ENCODE measurements at places on chromosomes 2 and 18.

DNA sequence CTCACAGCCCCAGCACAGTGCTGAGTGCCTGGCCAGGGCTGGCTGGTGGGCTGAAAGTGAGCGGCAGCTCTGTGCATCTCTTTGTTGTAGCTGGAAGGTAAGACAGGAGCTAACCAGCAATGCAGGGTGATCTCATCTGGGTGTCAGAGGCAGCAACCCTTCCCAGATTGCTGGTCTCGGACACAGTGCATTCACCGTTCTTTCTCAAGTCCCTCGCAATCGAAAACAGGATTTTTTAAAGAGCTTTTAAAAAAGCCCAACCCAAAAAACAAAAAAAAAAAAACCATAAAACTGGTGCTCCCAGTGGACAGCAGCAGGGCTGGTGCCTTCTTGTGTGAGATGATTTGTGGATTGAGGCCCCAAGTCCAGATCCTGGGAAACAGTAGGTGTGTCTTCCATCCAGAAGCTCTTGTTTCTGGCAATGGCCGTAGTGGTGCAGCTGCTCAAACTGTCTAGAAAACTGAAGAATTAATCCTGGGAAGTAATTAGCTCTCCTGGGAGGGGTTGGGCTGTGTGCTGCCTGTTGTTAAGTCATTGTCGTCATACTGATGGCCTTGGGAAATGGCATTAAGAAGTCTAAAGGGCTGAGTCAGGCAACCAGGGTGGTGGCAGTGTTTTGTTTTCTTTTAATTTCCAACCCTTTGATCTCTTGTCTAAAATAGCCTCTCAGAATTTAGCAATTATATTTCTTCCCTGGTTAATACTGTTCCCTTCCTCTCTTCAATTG is 156.7 kb downstream of the KLHL29 start:
- peak; percentile 40 for DNase-seq

- DNase-seq, result no peak
Observed at GRCh38 chr2:47310801-47311560, 92.0 kb upstream of the MSH2 start.

DNA sequence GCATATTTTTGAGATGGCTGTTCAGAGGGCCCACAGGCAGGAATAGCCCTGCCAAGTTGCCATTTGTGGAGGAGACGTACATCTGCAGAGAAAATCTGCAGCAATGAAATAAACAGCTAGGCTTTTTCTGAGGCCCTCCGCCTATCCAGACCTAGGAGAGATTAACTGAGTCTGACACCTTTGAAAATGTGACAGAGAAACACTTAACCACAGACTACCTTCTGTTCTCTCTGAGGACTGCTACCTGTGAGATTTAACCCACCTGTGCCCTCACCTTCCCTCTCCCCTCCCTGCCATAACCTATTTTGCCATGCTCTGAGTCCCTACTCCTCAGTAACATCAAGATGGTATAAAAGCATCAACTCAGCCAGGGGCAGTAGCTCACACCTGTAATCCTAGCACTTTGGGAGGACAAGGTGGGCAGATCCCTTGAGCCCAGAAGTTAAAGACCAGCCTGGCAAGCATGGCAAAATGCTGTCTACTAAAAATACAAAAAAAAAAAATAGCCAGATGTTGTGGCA is 160.3 kb downstream of the TGIF1 start:
- DNase-seq, result no peak

GRCh38 chr18:58662118-58662517 is 9.1 kb upstream of the MALT1 start:
- no peak for DNase-seq

DNA sequence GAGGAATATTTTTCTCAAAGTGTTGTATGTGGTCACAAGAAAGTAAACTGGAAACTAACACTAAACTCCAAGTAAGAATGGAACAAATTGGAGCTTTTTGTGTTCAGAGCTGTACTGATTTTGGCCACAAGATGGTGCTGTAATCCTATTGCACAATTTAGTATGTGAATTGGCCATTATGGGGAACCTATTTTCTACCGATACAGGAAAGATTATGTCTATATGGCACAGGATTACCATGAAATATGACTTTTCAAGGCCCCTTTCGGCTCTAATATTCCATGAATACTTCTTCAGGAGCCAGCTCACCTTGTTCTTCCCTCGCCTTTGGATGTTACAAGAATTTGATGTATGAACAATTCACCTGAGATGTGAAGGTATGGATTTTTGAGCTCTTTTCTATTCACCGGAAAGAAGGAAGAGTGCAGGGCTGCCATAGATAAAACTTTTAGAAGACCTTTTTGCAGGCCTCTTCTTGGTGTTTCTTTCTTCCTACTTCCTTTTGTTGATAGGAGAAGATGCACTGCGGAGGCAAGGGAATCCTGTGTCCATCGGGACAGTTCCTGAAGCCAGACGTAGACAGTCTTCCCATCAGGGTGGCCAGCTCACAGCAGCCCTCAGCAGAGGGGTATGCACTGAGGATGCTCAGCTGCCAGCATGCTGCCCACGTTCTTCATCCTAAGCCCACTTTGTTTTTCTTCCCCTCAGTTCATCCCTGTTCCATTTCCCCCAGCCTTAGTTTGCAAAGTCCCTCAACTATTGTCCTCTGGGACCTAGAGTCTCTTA is 13.3 kb downstream of the MRPL44 start:
- DNase-seq, result no peak

GRCh38 chr18:74748809-74749208 is 151.1 kb downstream of the ZNF407 start:
- no peak for DNase-seq

- DNase-seq, result no peak
Observed at GRCh38 chr2:47009253-47009767, 93.7 kb upstream of the MCFD2 start.

GRCh38 chr2:63078852-63079606 is 28.4 kb downstream of the OTX1 start:
- DNase-seq, result no peak

DNA sequence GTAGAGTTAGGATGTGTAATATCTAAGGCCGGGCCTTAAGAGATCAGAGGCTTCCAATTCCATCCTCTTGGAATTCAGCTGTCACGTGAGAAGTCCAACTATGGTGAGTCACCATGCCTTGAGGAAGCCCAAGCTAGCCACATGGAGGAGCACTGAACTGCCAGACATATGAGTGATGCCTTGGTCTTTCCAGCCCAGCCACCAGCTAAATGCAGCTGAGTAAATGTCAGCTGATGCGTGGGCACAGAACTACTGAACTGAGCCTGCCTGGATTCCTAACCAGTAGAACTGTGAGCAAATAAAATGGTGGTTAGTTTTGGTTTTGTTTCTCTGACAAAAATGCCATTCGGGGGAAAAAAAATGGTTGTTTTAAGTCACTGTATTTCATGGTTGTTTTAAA is 153.7 kb upstream of the SERTAD2 start:
- DNase-seq, result no peak

- DNase-seq, result no peak
Observed at GRCh38 chr2:113861740-113862139, 28.1 kb upstream of the ACTR3 start.

GRCh38 chr2:68921646-68922045 is 31.0 kb downstream of the GKN2 start:
- DNase-seq, result no peak

- no peak for DNase-seq
Observed at GRCh38 chr2:240432820-240433801, 2.4 kb upstream of the GPC1 start.

GRCh38 chr18:57943723-57944122 is 100.3 kb upstream of the NEDD4L start:
- DNase-seq, result no peak

DNA sequence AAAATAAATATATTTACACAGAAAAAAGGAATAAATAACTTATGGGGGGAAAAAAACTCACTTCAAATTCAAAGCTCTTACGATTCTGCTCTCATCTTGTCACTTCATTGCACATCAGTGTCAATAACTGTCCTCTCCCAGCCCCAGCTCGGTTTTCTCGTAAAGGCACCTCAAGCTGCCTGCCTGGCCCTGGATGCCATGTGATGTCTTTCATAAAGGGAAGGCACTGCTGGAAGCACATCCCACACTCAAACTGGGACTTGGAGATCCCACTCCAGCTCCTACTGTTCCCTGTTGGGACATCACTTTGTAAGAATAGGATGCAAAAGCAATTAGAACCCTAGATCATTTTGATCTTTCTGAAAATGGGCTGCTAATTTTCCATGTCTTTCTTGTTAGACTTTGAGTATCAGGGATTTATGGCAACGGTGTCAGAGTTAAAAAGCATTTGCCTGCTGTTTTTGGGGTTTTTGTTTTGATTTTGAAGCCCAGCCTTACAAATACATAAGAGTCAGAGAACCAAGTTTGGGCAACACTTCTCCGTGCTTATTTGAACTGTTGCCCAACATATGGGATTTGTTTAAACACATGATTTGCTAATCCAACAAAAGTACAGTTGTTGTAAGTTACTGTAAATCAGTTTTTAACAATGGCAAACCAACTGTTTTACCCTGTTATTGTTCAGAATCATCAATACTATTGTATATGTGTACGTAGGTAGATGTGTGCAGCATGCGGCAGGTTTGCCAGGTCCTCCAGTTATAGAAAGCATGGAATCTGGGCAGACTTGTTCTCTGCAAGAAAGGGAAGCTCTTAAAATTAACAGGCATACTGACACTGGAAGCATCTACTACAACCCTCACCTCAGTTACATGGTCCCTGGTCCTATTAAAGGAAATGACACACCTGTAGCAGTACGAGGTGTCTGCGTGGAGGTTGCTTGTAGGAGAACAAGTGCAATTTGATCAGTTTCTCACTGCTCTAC is 20.6 kb downstream of the SERTAD2 start:
- no peak for DNase-seq

DNA sequence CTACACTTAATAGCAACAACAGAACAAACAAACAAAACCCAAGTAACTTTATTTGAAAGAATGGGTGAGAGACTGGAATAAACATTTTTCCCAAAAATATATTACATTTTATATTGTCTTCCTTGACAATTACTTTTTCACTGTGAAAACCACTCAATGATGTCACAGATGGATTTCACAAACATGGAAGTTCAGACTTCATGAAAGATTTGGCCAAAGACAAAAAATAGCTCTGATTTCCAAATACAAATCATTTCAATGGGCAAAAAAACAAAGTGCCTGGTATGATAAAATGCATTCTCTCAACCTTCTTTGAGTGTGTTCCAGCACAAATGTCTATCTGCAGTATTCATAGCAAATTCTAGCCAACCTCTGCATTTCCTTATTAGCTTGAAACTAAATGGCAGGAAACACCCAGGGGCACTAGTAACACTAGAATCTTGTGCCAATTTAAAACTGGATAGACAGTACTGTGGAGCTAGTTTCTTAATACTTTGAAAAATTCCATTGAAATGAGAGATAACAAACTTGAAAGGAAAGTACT is 28.5 kb upstream of the NAPG start:
- DNase-seq, result no peak

- no peak for DNase-seq
Observed at GRCh38 chr2:85763831-85764230, 10.0 kb downstream of the ATOH8 start.

- DNase-seq, result no peak
Observed at GRCh38 chr2:64482765-64483504, 29.0 kb downstream of the LGALSL start.

GRCh38 chr2:238370823-238371372 is 50.6 kb downstream of the TRAF3IP1 start:
- DNase-seq, result no peak

- no peak for DNase-seq
Observed at GRCh38 chr2:207157731-207158130, 8.0 kb downstream of the KLF7 start.

DNA sequence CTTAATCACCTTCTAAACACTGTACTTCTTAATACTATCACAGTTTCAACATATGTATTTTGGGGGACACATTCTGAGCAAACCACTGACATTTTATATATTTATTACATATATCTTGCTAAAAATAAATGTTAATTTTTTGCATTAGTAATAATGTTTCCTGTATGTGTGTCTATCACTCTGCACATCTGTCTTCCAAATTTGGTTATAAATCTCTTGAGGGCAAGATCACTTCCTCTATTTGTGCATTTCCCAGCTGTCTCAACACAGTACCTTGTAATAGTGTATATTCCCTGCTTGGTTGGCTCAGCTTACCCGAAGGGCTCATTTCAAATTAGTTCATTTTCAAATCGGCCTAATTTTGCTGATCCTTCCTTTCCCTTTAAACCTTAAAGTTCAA is 617.1 kb upstream of the GYPC start:
- DNase-seq, result no peak

- no peak for DNase-seq
Observed at GRCh38 chr2:109144721-109145120, 15.7 kb downstream of the SH3RF3 start.

DNA sequence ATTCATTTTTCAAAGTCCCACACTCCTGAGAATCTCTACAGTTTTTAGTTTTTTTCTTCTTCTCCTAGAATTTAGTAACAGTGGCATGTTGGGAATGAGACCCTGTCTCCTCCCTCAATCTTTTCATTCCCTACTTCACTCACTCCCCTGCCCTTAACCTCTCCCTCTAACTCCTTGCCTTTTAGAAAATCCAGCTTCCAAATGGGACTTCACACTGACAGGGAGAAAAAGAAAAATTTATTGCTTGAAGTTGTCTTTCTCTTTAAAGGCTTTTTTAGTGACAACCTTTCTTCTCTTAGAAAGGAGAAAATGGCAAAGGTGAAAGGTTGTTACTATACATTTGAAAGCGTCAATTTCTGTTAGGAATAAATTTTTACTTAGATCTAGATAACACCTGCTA is 359.2 kb downstream of the CDH7 start:
- DNase-seq, result no peak

DNA sequence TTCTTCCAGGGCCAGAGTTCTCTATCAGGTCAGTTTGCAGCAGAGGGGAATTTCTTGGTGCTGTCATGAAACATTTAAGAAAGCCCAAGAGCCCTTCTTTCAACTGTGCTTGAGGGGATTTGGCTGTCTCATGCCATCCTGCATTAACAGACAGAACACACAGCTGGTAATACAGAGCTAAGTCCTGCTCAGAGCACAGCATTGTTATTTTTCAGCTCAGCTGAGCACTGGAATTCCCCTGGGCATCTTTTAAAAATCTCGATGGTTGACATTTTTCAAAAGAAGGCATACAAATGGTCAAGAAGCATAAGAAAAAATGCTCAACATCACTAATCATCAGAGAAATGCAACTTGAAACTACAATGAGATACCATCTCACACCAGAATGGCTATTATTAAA is 14.9 kb upstream of the IL1R2 start:
- no peak for DNase-seq

DNA sequence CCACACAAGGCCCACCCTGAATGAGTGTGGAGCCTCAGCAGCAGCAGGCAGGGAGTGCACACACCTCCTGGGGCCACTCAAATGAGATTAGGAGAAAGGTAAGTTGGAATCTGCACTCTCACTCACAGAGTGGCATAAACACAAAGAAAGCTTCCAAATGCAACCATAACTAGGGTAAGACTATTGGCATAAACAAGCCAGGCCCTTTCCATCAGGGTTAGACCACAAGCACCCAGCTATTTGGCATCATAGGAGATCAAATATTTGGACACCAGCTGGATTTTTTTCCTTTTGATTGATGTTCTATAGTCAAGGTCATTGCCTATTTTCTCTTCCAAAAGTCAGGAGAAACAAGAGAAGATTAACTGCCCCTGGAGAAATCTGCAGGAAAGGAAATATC is 471.5 kb downstream of the TXNL1 start:
- DNase-seq, result no peak

GRCh38 chr2:241007880-241008710 is 9.7 kb downstream of the SNED1 start:
- DNase-seq, result no peak
